Cortex of kidney (tissue), 1 donor: ENCODE measurements at places on chromosomes 1 and 21.

- DNase-seq: no peak
These were observed 3.7 kb upstream of the NEK7 start for GRCh38 chr1:198153103-198153502.

GRCh38 chr1:41404308-41404761 is 43.1 kb downstream of the FOXO6 start:
- no peak for DNase-seq

- no peak for DNase-seq
These were observed 102.8 kb upstream of the SAMD11 start for GRCh38 chr1:820962-821361.

- no peak for DNase-seq
These were observed 93.4 kb upstream of the CASZ1 start for GRCh38 chr1:10889650-10890353.

DNA sequence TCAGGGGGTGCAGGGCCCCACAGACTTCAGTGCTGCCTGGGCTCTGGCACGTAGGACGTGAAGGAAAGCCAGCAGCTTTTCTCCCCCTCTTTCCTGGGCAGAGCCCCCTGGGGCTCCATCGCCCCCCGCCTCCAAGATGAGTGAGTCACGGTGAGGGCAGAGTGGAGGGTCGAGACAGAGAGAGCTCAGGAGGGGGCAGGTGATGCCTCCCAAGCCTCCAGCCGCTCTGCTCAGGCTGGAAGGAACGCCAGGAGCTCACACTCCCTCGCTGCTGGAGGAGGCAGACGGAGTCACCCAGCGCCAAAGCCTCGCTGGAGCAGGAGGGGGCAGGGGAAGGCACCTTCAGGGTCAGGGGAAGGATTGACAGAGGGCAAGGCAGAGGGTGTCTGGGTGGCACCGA is 119.5 kb downstream of the CASZ1 start:
- no peak for DNase-seq

GRCh38 chr1:209307846-209308245 is 275.7 kb upstream of the CAMK1G start:
- no peak for DNase-seq

DNA sequence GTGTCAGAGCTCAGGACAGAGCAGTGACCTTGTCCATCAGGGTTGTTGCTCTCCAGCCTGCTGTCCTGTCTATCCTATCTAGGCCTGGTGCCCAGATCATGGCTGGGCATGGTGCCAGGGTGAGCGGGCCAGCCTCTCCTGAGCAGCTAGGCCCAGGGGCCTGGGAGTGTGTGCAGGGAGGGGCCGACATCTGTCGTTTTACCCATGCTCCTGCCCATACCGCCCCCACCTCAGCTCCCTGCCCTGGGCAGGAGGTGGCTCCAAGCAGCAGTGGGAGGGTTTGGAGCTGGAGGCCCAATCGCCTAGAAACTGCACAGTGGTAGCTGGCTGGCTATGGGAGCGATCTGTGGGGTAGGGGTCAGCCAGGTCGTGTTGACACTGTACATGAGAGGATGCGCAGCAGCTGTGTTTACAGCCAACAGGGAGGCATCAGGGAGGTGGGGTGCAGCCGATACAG is 6.5 kb downstream of the INSRR start:
- no peak for DNase-seq

- no peak for DNase-seq
These were observed 13.1 kb downstream of the FGGY start for GRCh38 chr1:59309795-59310548.

DNA sequence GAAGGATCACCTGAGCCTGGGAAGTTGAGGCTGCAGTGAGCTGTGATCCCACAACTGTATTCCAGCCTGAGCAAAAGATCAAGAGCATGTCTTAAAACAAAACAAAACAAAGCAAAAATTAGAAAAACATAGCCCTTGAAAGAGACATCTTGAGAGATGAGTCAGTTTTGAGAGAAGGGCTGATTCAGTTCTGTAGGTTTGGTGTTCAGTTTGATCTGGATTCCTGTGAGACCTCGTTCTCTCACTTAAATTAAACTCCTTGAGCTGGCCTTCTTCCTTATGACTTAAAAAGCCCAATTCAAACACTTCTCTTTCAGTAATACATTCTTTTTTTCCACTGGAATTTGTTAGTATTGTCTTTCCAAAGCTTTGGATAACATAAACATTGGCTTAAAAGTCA is 164.2 kb downstream of the NRIP1 start:
- DNase-seq: no peak

DNA sequence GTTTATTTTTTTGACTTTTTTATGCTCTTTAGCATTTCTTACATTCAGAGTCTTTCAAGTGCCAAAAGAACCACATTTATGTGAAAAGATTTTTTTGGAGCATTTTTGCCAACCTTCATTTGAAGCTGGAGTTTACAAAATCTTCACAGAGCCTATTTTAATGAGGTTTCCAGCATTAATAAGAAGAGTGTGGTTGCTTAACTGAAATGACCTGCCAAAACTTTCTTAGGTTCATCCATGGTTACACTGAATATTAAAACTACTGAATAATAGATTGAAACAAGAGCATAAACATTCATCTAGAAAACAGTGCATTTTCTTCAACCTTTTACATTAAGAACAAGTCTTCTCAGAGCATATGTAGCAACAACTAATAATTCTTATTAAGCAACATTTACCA is 672.3 kb upstream of the CXADR start:
- no peak for DNase-seq

DNA sequence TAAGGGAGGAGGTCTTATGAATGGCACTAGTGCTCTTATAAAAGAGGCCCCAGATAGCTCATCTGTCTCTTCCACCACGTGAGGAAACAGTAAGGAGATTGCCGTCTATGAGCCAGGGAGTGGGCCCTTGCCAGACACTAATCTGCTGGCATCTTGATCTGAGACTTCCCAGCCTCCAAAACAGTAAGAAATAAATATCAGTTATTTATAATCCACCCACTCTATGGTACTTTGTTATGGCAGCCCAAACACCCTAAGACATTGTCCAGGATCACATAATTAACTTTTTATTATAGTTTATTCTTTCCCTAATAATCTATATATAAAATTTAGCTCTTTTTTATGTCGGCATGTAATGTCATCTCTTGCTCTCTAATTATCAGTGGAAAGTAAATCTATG is 144.0 kb upstream of the IRF2BP2 start:
- DNase-seq: no peak

GRCh38 chr1:119960501-119960900 is 64.2 kb upstream of the ADAM30 start:
- DNase-seq: no peak

DNA sequence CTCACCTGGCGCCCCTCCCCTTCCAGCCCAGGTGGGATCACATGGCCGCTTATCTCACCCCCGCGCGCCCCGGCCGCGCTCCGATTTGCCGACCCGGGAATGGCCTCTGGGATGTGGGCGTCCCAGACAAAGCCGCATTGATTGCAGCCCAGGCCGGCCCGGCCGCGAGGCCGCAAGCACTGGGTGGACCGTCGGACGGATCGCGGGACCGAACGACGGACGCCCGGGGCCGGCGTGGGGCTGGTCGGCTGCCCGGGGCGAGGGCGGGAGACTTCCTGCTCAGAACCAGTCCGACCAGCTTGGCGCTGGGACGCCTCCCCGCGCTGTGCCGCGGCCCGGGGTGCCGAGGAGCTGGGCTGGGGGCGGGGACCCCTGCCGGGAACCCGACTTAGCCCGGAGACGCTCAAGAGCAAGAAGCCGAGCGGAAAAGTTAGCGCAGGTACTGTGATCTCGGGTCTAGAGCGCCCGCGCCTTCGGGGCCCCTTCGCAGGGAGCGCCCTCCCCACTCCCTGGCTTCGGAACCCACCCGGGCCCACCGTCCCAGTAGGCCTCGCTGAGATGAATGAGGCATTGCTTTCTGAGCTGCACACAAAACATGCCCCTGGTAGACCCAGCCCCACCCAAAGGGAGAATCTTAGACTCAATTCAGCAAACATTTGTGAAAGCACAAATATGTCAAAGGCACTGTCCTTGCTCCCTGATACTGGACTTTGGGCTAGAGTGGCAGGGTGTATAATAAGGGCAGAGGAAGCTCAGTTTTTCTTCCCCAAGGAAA is 415 bp upstream of the LAD1 start:
- DNase-seq: no peak

DNA sequence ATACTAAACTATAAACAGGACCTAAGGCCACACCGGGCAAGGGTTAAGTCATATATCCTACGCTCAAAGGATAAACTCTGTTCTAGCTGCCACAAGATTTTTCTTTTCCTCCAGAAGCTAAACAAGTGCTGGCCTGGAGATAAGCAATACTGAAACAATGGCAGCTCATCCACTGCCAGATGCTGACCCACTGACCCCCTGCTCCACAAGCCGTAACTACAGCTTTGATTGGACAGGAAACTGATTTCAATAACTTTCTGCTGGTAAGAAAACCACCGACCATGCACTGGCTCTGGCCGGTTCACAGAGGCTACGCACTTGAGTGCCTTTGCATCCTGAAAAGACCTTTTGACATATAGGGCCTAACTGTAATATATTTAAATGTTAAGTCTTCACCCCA is 51.3 kb upstream of the PLA2G2C start:
- no peak for DNase-seq

GRCh38 chr1:68624233-68624632 is 127.4 kb upstream of the DEPDC1 start:
- no peak for DNase-seq

GRCh38 chr1:116478621-116479020 is 92.2 kb downstream of the CD58 start:
- DNase-seq: no peak

DNA sequence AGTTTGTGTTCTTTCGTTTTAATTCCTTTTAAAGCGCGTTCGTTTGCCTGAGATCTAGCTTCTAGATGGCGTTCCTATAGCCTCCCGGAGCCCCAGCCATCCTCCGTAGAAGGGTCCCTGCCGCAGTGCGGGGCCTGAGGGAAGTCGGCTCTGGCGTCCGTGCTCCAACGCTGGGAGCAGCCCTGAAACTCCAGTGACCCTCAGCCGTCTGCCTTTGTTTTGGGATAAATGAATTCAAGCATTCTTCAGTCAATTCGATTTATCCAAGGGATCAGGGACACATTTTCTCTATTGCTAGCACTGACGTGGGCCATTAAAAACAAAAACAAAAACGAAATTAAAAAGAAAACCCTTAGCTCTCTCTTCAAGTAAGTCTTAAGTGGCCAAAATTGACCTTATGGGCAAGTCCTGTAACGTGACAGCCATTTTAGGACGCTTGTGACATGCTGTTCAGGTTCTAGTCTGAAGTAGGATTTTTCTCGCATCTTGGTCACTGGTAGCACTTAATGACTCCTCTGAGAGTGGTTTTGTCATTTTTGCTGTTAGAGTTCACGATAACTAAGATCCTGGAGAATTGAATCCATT is 742 bp upstream of the HSPA13 start:
- DNase-seq: no peak

DNA sequence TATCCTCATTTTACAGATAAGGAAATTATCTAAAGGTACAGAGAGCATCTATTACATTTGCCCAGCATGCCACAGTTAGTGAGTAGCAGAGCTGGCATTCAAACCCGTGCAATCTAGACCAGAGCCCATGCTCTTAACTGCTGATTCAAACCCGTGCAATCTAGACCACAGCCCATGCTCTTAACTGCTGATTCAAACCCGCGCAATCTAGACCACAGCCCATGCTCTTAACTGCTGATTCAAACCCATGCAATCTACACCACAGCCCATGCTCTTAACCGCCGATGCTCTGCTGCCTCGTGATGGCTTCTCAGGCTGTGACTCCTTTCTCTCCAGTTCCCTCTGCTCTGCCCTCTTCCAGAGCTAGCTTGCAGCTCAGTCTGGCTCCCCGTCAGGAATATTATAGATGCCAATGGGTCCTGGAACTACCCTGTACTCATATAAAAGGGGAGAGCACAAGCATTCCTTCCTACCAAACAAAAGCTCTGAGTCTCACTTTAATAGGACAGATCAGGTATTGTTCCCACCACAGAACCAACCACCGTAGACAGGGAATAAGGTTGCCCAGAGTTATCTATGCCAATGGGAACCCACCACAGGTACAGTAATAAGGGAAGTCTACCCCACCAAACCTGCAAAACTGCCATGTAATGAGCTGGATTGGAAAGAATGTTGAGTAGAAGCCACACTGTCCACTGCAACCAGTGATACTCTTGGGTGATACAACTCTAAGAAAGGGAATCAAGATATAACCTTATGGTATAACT is 78.4 kb downstream of the SMYD3 start:
- no peak for DNase-seq

DNA sequence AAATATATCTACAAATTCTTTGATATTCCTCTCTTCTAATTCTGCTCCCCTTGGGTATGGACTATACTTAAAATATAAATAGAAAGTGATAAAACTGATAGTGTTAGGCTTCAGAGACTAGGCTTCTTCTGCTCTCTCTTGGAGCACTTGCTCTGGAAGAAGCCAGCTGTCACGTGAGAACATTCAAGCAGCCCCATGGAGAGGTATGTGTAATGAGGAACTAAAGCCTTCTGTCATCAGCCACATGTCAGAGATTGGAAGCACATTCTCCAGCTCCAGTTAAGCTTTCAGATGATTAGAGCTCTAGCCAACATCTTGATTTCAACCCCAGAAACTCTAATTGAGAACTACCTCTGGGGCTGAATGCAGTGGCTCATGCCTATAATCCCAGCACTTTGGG is 34.3 kb downstream of the XKR8 start:
- no peak for DNase-seq

- no peak for DNase-seq
These were observed 131.7 kb upstream of the USH2A start for GRCh38 chr1:216554934-216555333.

- DNase-seq: no peak
These were observed 115.1 kb downstream of the SLC16A1 start for GRCh38 chr1:112840631-112841624.

DNA sequence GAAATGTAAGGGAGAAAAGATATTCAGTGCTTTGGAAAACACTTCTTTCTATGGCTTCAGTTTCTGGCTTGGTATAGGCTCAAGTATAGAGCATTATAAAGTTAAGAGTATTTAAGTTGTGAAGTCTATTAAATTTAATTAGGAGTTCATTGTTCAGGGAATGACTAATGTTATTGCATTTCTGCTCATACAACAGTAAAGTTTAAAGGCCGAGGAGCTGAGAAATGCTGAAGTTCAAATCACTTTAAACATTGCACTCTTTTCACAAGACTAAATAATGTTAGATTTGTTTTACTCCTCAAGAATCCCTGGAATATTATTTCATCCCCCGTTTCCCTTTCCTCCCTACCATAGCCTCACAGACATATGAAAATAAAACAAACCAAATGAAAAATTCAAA is 30.1 kb downstream of the RGS5 start:
- DNase-seq: no peak
